ENCODE measurements at places on chromosomes 2 and 18. TPM values are rescaled to one million over a fixed set of nuclear protein-coding genes. Genes with fewer than 3 reads are reported as not detected.

IL18RAP gene
- total RNA-seq: 5.2 TPM

SNTG2 gene
- total RNA-seq: 1.0 TPM

KCNG3 gene
- 0.50 TPM for total RNA-seq

DUSP2 gene
- total RNA-seq: 525 TPM

REG1B gene
- total RNA-seq: 3.8 TPM

GRCh38 chr18:75064513-75064905 is 144.4 kb downstream of the PTGR3 start:
- DNase-seq: no peak

- DNase-seq: no peak
These were observed 93.7 kb upstream of the SH3BP4 start for GRCh38 chr2:234858145-234858544.

- DNase-seq: no peak
These were observed at the start of gene SERPINB7 for GRCh38 chr18:63775166-63775730. SERPINB7 (plus strand) TSS chr18:63775418; CDS start chr18:63782373, 6,955 bp downstream.

GRCh38 chr2:212732860-212733259 is 194.3 kb upstream of the ERBB4 start:
- no peak for DNase-seq

DNA sequence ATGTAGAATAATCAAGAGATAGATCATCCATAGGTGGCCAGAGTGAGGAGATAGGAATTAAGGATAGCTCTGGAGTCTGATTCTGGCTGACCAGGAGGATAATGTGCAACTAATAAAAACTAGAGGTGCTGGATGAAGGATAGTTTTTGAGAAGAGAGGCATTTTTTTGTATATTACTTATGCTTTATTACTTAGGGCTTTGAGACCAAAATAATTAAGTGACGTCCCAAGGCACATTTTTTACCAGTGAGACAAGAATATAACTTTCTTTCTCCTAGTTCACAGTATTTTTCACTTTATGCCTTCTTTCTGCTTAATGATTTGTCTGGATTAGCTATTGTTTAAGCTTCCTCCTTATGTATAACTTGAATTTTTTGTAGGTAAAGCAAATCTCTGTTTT is 756.6 kb downstream of the TSN start:
- no peak for DNase-seq

- no peak for DNase-seq
These were observed 55.0 kb downstream of the RPL37A start for GRCh38 chr2:216553482-216554240.

GRCh38 chr18:48939205-48940097 is 11.3 kb downstream of the SMAD7 start:
- no peak for DNase-seq

GRCh38 chr2:9702604-9703084 is 71.8 kb upstream of the YWHAQ start:
- no peak for DNase-seq

GRCh38 chr2:239015901-239016675 is 168.2 kb downstream of the TWIST2 start:
- DNase-seq: no peak

GRCh38 chr2:65395621-65396347 is 36.6 kb downstream of the SPRED2 start:
- DNase-seq: no peak

GRCh38 chr2:119208791-119209203 is 14.8 kb upstream of the STEAP3 start:
- no peak for DNase-seq

- no peak for DNase-seq
These were observed 223.6 kb upstream of the EPAS1 start for GRCh38 chr2:46073540-46074046.

GRCh38 chr2:1181893-1182292 is 231.2 kb downstream of the SNTG2 start:
- no peak for DNase-seq

DNA sequence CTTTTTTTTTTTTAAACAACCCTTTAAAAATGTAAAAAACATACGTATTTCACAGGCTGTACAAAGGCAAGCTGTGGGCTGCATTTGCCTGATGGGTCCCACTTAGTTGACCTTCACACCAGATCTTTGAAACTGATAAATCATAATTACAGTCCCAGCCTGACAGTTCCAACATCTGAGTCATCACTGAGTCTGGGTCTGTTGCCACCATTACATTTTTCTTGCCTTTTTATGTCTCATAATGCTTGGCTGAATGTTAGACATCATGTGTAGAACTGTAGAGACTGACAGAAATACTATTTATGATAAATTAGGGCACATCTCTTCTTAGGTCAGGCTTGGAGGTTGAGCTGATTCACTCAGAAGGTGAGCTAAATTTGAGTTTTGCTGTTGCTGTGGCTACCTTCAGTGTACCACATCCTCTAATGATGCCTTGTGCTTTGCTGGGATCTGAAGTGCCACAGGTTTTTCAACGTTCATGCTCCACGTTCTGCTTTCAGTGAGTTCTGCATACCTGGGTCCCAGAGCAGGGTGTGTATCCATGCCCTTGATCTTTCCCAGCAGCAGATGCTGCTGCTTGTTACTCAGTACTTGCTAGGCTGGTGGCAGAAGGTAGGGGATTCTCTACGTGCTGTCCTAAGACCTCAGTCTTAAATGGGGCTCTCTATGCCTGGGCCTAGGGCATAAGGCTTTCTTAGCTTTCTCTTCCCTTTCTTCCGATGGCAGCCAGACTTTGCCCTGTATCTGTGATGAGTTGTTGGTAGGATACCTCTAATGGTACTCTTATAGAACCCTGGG is 160.6 kb upstream of the SMAD7 start:
- no peak for DNase-seq

GRCh38 chr2:238697193-238698071 is 150.5 kb upstream of the TWIST2 start:
- no peak for DNase-seq

- DNase-seq: no peak
These were observed 101.6 kb upstream of the CERS6 start for GRCh38 chr2:168354499-168354898.

Data from activated T-cell treated with anti-CD3 and anti-CD28 coated beads, Interleukin-2, amount 50 U/mL, for 4 hours (primary cell).